ENCODE measurements at places on chromosomes 4 and X.

GRCh38 chrX:63657821-63658220, 127.2 kb downstream of the ARHGEF9 start:
- DNase-seq, result no peak

GRCh38 chr4:25144870-25145481, 15.3 kb downstream of the SEPSECS start:
- DNase-seq, result no peak

- DNase-seq, result no peak
Observed at GRCh38 chrX:36431819-36432218, 512.3 kb downstream of the CFAP47 start.

DNA sequence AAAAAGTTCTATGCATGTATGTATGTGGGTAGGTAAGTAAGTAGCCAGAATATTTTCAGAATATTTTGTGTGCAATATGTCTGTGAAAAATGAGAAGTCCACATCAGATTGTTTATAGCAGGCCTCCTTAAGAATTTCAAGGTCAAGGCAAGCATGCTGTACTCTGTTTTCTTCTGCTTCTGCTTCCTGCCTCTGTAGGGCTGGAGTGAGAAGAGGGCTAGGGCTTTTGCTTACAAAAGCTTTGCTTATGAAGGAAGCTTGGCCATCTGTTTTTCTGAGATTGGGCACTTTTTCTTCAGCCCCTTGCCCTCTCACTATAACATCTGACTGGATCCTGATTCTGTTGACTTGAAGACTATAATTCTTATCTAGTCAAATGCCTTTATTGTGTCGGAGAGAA, 150.4 kb downstream of the EMCN start:
- no peak for DNase-seq

DNA sequence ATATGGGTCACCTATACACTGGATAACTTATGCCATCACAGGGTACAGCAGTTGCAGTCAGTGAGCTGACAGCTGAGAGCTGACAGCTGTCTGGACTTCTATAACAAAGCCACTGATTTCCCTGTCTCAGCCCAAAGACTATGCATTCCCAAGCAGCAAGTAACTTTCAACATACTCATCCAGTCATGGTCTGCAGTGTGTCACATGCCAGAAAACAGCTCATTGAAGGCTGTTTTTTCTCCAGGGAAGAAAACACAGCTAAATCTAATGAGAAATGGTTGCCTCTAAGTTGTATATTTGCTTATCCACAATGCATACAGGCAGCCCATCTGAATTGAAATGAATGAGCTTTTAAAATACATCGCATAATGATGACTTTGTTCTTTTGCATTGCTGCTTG, 6.3 kb downstream of the KIAA1210 start:
- no peak for DNase-seq

DNA sequence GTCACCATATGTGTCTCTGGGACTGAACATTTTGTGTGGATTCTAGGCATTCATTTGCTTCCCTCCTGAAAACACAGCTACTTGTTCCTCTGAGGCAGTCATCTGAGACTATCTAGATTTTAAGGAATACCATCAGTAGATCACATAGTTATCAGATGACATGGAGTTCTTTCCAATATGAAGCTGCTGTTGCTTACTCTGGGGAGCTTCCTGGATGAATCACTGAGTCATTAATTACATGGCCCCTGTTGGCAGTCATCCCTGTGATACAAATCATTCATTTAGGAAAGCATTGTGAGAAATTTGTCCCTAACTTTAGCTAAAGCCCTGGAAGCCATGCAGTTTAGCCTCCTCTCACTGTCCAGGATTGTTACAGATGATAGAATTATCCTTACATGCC, 98.2 kb upstream of the ARSJ start:
- no peak for DNase-seq

- no peak for DNase-seq
Observed at GRCh38 chrX:143781103-143781502, 60.6 kb upstream of the SPANXN2 start.

GRCh38 chr4:185280608-185281007, 71.2 kb downstream of the SNX25 start:
- DNase-seq, result no peak

GRCh38 chr4:15568821-15569220, 86.3 kb downstream of the FBXL5 start:
- DNase-seq, result no peak

- no peak for DNase-seq
Observed at GRCh38 chr4:94834501-94834900, 76.7 kb downstream of the BMPR1B start.

GRCh38 chr4:180363815-180364214, 1879.4 kb upstream of the TENM3 start:
- no peak for DNase-seq

- no peak for DNase-seq
Observed at GRCh38 chrX:72306851-72307645, 1.3 kb upstream of the CITED1 start.

DNA sequence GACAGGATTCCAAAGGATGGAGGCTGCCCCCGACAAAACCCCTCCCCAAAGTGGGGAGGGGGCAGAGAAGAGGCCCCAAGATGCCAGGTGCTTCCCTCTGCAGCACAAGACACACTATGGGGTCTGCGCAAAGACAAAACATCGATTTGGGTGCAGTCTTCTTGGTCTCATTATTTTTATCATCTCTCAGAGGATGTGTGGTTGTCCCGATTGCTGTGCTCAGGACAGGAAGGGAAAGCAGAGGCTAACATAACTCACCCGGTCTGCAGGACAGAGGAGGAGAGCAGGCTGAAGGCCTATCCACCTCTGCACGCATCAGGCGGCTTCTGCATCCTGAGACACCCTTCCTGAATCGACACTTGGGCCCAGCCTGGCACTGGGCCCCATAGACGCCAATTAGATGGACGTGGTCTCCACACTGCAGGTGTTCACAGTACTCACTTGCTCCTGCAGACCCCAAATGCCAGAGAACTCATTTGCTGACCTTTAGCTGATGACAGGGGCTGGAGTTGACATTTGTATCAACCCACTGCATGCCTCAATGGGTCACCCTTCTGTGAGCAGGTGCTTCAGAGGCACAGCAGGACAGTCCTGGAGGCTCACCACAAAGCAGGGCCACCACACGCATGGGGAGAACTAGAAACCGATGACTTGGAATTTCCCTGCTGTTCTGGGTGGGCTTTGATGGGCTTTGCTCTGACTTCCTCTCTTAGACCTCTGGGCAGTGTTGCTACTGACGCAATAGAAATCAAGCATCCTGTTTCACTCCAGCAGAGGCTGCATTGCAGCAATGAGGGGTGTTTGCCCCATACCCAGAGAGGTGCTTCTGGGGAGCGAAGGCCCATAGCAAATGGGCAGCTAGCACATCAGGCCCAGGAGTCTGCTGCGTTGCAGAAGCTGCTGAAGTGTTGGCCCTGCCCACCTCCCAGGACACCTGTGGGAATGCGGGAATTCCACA, 96.3 kb upstream of the ENPP6 start:
- DNase-seq, result no peak

- DNase-seq, result no peak
Observed at GRCh38 chr4:123127218-123127617, 204.8 kb upstream of the NUDT6 start.

- DNase-seq, result no peak
Observed at GRCh38 chrX:3522101-3522650, 175.7 kb upstream of the MXRA5 start.

DNA sequence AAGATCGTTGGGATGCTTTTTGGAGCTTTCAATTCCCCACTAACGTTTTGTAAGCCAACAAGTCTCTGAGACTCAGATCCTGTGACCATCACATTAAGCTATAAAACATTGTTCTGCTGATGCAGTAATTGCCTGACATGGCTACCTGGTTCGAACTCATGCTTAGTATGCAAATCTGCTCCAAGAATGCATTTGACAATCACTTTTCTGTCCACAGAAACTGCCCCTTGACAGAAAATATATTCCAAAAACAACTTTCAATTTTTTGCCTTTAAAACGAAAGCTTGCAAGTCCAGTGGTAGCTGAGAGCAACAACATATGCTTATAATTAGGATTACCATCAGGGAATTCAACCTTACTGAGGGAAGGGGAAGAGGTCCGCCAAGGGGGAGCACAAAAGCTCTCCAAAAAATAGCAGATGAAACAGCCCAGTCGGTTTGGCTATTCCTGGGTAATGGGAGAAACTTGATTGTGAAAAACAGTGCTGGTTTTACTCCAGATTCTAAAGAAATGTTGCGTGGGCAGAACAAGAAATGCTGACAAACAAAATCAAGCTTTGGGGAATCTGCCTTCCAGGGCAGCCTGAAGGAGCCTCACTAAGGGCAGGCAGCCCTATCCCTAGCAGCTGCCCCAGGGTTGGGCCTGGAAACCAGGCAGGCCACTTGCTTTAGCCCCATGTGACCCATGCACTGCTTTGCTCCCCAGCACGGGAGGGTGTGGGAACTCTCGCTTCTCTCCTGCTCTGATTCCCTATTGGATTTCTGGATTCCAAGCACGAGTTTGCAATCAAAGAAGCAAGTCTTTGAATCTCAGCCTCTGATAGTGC, 160.7 kb upstream of the LDB2 start:
- no peak for DNase-seq

- no peak for DNase-seq
Observed at GRCh38 chrX:129780441-129781105, 824 bp downstream of the SASH3 start.
